ENCODE measurements at places on chromosomes 12 and 14.

GRCh38 chr14:91258011-91258618 is 13.6 kb upstream of the GPR68 start:
- peak; percentile 73 for DNase-seq

DNA sequence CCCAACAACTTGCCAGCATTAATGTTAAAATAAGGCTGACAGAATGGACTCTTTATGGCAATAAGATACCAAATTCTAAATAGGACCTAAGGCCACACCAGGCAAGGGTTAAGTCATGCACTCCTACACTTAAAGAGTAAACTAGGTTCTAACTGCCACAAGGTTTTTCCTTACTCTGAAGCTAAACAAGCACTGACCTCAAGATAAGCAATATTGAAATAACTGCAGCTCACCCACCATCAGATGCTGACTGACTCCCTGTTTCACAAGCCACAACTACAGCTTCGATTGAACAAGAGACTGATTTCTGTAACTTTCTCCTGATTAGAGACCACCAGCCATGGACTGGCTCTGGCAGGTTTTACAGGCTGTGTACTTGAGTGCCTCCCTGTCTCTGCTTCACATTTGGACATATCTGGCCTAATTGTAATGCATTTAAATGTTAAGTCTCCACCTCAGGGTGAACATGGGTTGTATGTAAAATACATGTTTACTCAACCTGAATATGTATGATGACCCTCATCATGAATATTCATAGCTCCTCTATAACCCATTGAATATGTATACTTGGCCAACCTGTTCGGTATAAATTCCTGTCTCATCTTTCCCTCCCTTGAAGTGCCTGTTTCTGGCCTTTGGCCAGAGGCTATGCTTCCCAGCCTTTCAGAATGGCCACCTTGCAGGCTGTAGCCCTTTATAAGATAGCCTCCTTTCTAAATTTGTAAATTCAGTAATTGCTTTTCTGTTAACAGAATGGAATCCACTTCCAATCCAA is 70.5 kb upstream of the DAAM1 start:
- no peak for DNase-seq

GRCh38 chr12:56476972-56477432 is 8.6 kb downstream of the SPRYD4 start:
- no peak for DNase-seq

DNA sequence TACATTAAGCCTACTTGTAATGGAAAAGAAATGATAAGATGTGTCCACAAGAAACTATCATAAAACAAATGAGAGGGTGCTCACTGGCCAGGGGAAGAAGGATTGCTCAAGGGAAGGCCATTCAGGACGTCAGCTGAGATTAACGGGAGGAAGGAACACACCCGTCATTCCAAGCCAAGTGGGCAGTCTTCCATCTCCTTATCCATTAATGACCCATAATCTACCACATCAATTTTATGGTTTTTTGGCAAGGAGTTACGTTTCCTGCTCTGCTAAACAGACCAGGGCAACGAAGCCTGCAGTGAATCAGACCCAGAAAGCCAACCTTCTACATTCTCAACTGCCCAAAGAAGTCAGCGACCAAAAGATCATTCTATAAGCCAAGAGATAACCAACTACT is 25.1 kb downstream of the PRKAB1 start:
- DNase-seq = peak; percentile 94

GRCh38 chr14:67820428-67820971 is 921 bp downstream of the RAD51B start:
- no peak for DNase-seq

- DNase-seq = no peak
Observed at GRCh38 chr12:68622250-68622649, 11.6 kb downstream of the RAP1B start.

All from stromal cell of bone marrow (primary cell).